ENCODE measurements at places on chromosomes 3 and 15.

DNA sequence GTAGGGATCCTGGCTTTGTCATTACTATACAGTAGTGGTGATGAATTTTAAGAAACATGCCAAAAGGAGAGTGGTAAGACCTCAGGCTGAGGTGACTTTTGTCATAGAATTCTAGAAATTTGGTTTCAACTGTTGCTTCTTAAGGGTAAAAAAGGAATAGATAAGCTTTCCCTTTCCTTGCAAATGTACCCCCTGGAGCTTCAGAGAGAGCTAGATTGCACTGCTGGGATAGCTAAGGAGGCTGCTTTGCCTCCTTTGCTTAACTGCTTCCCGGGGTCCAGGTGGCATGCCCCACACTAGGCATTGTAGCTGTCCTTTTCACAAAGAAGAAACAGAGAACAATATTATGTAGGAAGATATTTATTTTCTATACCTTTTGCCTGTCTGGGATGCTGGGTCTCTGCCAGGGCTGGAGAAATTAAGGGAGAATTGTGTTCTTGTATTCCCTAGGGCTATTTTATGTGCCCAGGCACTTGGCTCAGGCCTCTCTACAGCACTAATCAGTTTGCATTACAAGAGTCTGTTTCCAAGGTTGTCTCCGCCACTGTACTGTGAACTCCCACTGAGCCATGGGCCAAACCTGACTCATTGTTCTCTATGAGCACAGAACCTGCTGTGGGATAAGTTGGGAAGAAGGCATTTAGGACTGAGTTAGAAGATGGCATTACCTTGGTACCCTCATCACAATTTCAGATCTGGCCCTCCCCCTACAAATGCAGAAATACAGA, 460.0 kb downstream of the PDCD6IP start:
- H3K36me3 ChIP-seq = no peaks in the 10 kb centered on the region
- H3K4me1 ChIP-seq = peaks cover 57% of the 10 kb centered on the region
- H3K4me3 ChIP-seq = no peak overlapping the region
- no peak for DNase-seq
- H3K27me3 ChIP-seq = no peaks in the 10 kb centered on the region

DNA sequence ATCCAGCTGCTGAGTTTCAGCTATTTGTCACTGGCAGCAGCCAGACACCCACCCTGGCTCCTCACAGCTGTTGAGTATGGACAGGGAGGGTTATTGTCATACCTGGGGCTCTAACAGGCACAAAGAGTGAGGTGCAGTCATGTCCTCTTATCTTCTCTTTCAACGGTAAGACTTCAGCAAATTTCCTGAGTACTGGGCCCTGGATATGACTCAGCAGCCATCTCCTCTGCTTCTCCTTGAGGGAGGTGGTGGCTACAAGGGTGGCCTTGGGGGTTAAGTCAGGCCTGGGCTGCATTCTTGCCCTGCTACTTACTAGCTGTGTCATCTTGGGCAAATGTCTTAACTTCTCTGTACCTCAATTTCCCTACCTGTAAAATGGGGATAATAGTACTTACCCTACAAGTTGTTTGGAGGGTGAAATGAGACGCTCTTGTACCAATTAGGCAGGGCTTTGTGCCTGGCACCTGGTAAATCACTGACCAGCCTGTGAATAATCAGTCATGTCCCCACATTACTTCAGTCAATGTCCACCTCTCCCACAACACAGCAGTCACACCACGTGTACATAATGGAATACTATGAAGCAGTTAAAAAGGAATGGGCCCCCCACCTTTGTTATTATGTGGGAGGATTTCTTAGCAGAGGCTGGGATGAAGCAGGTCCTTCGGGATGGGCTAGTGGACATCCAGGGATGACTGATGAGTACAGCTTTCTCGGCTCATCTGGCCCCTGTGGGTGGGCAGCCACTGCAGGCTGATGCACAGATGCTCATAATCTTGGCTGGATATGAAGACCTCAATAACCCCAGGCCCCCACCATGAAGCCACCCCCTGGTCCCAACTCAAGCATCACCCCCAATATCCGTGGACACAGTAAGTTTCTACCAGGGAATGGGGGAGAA, 528.8 kb downstream of the SHQ1 start:
- DNase-seq = no peak
- H3K27ac ChIP-seq = peak overlapping the region; percentile 19
- no peak overlapping the region for H3K4me3 ChIP-seq
- H3K36me3 ChIP-seq = no peaks in the 10 kb centered on the region

GRCh38 chr3:189584645-189585044, 46.5 kb upstream of the TP63 start:
- H3K4me3 ChIP-seq = no peak overlapping the region
- no peaks in the 10 kb centered on the region for H3K27me3 ChIP-seq
- no peak for DNase-seq
- H3K4me1 ChIP-seq = no peaks in the 10 kb centered on the region

GRCh38 chr3:185056908-185057307, 96.0 kb downstream of the C3orf70 start:
- H3K27ac ChIP-seq = no peak overlapping the region
- H3K4me3 ChIP-seq = no peak overlapping the region
- H3K36me3 ChIP-seq = peaks cover 43% of the 10 kb centered on the region
- no peak for DNase-seq
- no peaks in the 10 kb centered on the region for H3K27me3 ChIP-seq

GRCh38 chr15:96796841-96797240, 466.3 kb downstream of the NR2F2 start:
- no peaks in the 10 kb centered on the region for H3K4me1 ChIP-seq
- H3K27ac ChIP-seq = no peak overlapping the region
- H3K36me3 ChIP-seq = no peaks in the 10 kb centered on the region
- DNase-seq = no peak
- H3K4me3 ChIP-seq = no peak overlapping the region
- H3K27me3 ChIP-seq = peaks cover 2% of the 10 kb centered on the region

GRCh38 chr3:24123596-24123995, 178.5 kb downstream of the NR1D2 start:
- no peak for DNase-seq
- H3K27ac ChIP-seq = peak overlapping the region; percentile 32
- no peaks in the 10 kb centered on the region for H3K4me1 ChIP-seq

DNA sequence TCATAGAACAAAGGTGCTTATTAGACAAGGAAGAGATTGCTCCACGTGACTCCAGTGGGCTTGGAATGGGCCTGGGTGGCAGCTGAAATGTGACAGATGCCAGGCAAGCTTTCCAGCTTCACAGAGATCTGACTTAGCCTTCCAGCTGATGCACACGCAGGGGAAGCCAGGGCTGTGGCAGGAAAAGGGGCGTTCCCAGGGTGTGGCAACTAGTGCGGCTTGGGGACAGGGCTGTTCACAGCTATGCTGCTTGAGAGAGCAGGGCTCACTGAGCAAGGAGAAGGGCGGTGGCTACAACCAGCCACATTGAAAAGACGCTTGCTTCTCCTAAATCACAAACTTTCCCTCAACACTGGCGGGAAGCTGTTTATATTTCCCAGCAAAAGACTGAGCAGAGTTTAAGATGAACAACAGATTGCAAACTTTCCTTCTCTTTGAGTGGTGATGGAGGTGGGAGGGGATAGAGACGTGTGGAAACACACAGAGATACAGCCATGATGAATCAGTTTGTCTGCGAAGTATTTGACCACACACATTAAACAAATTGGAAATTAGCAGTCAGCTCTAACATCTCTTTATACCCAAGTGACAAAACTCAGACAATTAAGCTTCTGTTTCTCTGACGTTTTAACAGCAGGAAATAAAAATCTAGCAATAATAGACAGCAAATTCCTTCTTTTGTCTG, 127.5 kb downstream of the BDH1 start:
- H3K4me1 ChIP-seq = peaks cover 17% of the 10 kb centered on the region
- no peak for DNase-seq
- H3K27me3 ChIP-seq = no peaks in the 10 kb centered on the region
- H3K36me3 ChIP-seq = no peaks in the 10 kb centered on the region
- H3K27ac ChIP-seq = no peak overlapping the region

DNA sequence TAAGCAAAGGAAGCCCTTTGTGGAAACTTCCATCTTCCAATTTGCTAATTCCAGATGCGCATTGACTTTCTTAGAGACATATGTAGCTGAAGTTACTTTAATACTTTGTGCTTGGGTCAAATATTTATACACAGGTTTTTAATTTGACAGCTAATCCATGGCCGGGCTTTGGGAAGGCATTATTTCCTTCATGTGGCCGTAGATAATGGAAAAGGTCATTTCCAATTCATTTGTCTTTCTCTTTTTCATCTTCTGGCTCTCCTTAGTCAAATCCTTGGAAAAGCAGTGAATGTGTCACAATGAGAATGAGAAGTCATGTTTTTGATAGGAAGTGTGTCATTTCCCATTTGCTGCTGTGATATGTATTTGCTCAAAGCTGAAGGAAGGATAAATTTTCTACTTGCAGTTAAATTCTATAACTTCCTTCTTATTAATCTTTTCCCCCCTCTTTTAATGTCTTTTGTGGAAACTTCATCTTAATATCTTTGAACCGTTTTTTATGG, 323.3 kb downstream of the CLSTN2 start:
- H3K36me3 ChIP-seq = no peaks in the 10 kb centered on the region
- H3K4me1 ChIP-seq = no peaks in the 10 kb centered on the region
- H3K4me3 ChIP-seq = no peak overlapping the region
- H3K27me3 ChIP-seq = no peaks in the 10 kb centered on the region
- DNase-seq = no peak
- H3K27ac ChIP-seq = no peak overlapping the region

DNA sequence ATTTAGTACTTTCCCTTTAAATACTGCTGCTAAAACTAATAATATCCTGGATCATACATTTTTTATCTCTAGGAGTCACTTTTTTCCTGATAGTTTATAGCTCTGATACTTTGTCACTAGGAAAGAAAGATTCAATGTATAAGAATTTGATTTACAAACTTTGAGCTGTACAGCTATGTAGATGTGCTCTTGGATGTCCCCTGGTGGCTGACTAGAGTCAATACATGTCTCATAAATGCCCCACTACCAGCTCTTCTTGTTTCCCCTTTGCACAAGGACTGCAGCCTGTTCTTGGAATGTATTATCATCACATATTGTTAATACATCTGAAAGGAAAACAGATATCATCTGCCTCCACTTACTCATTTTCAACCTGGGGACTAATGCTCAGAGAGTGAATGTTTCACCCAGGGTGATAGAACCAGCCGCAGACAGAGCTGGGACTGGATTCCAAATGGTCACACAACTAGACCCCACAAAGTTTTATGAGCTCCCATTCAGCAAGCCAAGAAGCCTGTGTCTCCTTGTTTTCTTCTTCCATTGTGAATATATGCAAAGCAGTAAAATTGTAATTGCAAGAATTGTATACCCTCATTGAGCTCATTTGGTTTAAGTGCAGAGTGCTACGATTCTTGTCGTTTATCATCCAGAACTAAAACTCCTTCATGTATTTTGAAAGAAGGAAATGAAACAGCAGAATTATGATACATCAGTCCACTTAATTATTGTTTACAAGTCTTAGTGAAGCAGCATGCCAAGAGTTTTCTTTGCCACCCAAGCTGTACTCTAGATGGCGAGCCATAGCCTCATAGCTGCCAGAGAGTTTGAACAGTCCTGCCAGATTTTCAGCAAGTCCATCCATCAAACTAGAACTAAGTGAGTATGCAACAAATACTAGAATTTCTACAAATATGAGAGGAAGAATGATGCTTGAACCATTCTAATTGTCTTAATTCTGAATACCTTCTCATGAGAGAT, 261.6 kb upstream of the LMCD1 start:
- H3K27ac ChIP-seq = no peak overlapping the region
- H3K36me3 ChIP-seq = no peaks in the 10 kb centered on the region
- H3K27me3 ChIP-seq = no peaks in the 10 kb centered on the region
- no peak for DNase-seq
- no peaks in the 10 kb centered on the region for H3K4me1 ChIP-seq
- no peak overlapping the region for H3K4me3 ChIP-seq

DNA sequence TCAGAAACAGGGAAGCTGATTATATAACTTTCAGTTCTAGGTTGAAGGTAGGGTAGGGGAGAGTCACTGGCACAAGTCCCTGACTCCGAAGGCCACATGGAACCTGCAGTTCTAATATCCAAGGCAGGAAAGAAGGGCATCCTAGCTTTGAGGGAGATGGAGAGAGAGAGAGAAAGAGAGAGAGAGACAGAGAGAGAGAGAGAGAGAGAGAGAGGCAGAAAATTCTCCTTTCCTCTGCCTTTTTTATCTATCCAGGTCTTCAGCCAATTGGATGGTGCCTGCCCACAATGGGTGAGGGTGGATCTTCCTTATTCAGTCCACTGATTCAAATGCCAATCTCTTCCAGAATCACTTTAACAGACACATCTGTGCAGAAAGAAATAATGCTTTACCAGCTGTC, 35.7 kb upstream of the TMEM45A start:
- no peaks in the 10 kb centered on the region for H3K4me1 ChIP-seq
- no peak overlapping the region for H3K27ac ChIP-seq
- H3K27me3 ChIP-seq = no peaks in the 10 kb centered on the region
- DNase-seq = no peak
- H3K4me3 ChIP-seq = no peak overlapping the region

- H3K4me3 ChIP-seq = peak overlapping the region; percentile 57
- H3K27ac ChIP-seq = peak overlapping the region; percentile 35
- H3K36me3 ChIP-seq = no peaks in the 10 kb centered on the region
- H3K27me3 ChIP-seq = no peaks in the 10 kb centered on the region
- no peak for DNase-seq
- H3K4me1 ChIP-seq = peaks cover 22% of the 10 kb centered on the region
These were observed 831 bp upstream of the ROBO2 start for GRCh38 chr3:77038930-77039605.

DNA sequence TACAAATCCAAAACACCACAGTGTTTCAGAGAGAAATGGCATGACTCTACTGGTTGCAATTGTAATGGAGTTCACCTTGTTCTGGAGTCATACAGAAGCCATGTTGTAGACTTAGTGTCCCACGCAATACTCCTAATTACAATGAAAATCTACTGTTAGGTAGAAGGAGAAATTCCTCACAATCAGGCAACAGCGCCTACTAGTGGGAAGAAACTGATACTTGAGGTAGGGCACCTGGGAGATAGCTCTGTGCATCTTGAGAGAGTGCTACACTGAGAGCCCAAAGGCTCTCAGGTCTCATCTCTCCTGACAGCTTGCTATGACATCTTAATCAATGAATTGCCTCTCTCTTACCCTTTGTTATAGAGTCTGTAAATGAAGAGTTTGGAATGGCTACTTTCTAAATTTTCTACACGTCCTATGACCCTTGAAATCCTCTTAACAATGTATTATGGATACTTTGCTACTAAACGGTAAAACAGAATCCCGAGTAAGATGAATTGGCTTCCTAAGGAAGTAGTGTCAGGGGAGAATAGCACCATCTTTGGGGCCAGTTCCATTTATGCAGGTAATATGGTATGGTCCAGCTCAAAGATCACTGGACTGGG, 422.7 kb upstream of the TPRG1 start:
- no peaks in the 10 kb centered on the region for H3K27me3 ChIP-seq
- no peaks in the 10 kb centered on the region for H3K4me1 ChIP-seq
- H3K4me3 ChIP-seq = no peak overlapping the region
- H3K36me3 ChIP-seq = no peaks in the 10 kb centered on the region
